ENCODE measurements at places on chromosomes 3 and 15. TPM values are rescaled to one million over a fixed set of nuclear protein-coding genes. Genes with fewer than 3 reads are reported as not detected.

KLHL40 gene
- total RNA-seq: not detected

SLC25A20 gene
- total RNA-seq: 13.3 TPM

GRIP2 gene
- 0.18 TPM for total RNA-seq

MINAR1 gene
- total RNA-seq: 2.1 TPM

LPP gene
- 187 TPM for total RNA-seq

NEO1 gene
- 25.5 TPM for total RNA-seq

SH3GL3 gene
- not detected for total RNA-seq

ANKUB1 gene
- not detected for total RNA-seq

ITIH1 gene
- total RNA-seq: not detected

NDN gene
- total RNA-seq: 27.8 TPM

CHRNA7 gene
- 0.37 TPM for total RNA-seq

CFAP91 gene
- total RNA-seq: not detected

PRR20G gene
- not detected for total RNA-seq

SCN5A gene
- not detected for total RNA-seq

DNA sequence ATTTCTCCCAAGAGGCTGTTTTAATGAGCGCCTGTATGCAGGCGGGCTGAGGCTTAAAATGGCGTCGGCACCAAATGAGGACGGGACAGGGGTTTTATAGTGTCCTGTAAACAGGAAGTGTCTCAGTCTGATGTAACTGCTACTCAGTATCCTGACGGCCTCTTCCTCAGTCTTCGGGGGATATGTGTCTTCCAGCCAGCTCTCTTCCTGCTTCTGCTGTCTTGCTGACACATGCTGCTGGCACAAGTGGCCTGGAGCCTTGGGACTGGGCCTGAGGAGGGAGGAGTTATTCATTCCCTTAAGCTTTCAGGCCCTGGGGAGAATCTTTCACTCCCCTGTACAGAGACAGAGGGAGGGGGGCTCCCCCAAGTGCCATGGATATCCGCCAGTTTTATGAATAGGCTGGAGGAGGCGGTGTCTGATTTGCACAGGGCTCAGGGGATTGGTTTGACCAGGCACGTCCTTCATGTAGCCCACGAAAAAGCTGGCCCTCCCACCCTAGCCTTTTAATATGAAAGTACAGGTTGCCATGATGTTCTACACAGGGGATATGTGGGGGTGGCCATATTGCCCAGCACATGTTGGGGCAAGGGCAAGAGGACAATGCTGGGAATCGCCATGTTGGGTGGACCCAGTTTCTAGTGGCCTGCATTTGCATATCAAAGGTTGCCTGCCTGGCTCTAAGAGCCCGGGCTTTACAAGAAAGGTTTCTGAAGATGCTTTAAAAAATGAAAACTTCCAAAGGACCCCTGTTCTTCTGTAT is 19.9 kb downstream of the NDUFB4 start:
- DNase-seq: no peak

DNA sequence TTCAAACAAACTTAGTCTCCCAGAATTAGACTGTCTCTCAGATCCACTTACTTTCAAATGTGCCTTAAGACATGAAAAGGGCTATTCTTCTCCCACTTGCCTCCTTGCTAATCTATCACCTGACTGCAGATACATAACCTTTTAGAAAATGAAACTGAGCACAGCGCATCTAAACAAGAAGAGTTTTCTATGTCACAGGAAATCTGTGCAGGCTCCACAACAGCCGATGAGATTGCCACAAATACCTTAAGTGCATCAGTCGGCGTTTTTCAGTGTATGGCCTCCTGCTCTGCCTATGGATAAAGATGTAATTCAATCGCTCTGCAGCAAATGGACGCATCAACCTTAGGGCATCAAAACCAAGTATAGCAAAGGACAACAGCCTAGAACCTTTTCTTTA is 544.2 kb downstream of the FOXP1 start:
- no peak for DNase-seq

DNA sequence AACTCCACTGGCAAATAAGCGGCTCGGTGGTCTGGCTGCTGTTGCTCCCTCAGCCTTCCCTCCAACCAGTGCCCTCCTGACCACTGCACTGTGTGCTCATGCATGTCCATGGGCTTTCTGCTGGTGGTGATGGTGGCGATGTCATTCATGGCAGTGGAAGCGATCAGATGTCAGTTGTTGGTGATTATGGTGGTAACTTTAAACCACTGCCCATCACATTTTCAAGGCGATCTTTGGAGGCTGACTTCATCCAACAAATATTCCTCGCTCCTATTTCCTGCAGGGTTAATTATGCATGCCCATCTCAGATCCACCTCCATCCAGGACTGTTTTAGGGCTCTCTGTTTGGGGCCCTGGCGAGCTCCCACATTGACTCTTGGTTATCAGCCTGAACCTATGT is 13.4 kb upstream of the HCN4 start:
- no peak for DNase-seq

GRCh38 chr15:85480923-85481322 is 100.5 kb downstream of the AKAP13 start:
- no peak for DNase-seq

GRCh38 chr15:25070353-25070963 is 115.7 kb downstream of the SNRPN start:
- DNase-seq: no peak

GRCh38 chr3:80391573-80391972 is 623.8 kb upstream of the ROBO1 start:
- DNase-seq: no peak

DNA sequence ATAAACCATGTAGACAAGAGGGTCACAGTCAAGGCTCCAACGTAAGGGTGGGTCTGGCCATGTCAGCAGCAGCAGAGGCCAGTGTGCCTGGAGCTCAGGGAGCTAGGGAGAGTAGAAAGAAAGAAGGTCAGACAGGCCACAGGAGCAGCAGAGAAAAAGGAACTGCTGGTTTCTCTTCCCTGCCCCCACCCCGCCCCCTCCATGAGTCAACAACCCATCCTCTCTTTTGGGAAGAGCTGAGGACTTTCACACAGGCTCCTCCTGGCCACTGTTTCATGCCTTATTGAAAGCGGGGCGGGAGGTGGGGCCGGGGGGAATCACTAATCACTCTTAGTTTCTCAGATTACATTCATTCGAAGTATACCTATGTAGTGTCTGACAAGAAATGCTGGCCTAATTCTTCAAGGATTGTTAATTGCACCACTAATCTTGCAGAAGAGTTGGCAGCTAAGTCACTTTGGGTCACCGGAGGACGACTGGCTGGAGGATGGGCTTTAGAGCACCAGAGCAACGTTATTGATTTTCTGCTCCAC is 9.1 kb upstream of the SCG3 start:
- DNase-seq: no peak

GRCh38 chr3:101890716-101891115 is 41.4 kb downstream of the NFKBIZ start:
- DNase-seq: no peak

- DNase-seq: no peak
These were observed 13.3 kb upstream of the LRRK1 start for GRCh38 chr15:100905850-100906249.

DNA sequence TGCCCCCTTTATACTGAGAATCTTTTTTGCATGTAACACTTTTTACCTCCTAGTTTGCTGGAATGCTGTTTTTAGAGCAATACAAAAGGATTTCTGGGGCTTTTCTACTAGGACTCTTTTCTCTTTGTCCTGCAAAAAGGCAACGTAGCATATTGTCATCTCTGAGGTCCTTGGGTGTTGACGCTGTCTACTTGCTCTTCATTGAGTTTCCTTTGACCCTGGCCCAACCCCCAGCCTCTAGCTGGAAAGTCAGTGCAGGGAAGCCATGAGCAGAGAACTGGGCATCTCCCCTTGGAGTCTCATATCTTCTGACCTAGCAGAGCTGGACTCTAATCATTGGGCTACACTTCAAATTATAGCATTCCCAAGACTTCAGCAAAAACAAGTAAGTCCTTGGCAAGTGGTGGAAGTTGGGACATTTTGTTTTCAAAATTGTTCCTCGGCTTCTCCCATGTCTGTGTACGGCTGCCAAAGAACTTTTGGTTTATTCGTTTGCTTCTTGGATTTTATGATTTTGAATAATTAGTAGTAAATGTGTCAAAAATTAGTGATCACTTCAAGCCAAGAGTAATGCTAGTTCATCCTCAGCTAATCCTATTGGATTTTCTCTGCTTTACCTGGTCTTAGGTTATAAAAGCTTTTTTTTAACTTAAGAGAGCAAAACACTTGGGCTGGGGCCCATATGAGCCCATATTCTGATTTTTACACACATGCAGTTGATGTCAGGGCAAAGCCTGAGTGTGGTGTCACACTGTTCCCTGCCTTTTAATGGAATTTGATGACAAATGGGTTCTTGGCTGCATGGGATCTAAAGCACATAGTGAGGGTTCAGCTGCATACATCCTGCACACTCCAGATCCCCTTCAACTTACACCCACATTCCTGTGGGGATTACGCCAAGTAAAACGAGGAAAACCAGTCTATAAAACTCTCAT is 419.5 kb upstream of the C2CD4B start:
- DNase-seq: no peak

DNA sequence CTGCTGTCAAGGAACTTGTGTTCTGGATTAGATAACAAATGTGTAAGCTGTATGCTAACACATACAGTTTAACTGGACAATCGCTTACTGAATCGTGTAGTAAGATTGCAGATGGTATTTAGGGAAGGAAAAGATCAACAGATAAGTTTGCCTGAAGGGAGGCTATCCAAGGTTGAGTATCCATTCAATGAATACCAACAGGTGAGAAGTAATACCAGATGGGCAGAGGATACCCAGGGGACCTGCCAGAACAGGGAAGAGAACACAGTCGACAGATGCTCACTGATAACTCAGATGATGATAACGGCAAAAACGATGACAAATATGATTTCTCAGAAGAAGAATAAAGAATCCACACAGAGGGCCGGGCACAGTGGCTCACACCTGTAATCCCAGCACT is 3.2 kb upstream of the UACA start:
- DNase-seq: no peak

GRCh38 chr3:183529717-183530116 is 25.8 kb downstream of the KLHL6 start:
- DNase-seq: no peak

GRCh38 chr15:23440596-23440995 is 6.4 kb downstream of the GOLGA6L2 start:
- DNase-seq: peak; percentile 72

- DNase-seq: no peak
These were observed 3.6 kb downstream of the PIAS1 start for GRCh38 chr15:68057758-68058157.

- no peak for DNase-seq
These were observed 41.6 kb downstream of the WNT5A start for GRCh38 chr3:55445551-55445950.
